Stimulated activated CD4-positive, alpha-beta T cell treated with anti-CD3 and anti-CD28 coated beads, Interleukin-15, amount 100 ng/mL, for 1 hour (primary cell): ENCODE measurements at places on chromosomes 7 and 10.

DNA sequence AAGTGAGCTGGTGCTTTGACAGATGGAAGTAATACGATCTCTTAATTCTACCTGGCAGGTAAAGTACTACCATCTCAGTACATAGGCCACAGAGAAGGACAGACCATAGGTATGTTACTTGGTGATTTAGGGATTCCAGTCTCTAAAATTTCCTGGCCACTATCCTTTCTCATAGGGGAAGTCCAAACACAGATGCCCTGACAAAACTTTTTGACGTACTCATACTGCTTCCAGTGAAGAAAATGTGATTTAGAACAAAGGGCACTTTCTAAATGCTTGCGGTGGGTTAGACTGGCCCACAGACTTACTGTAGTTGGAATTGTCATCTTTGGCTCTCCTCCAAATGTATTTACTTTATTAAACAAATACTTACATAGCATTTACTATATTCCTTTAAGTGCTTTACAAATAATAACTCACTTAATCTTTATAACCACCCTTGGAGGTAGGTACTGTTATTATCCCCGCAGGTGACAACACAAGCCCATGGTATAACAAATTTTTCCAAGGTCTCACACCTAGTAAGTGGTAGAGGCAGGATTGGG lies 3.0 kb downstream of the PI4K2A start:
- DNase-seq, result no peak

DNA sequence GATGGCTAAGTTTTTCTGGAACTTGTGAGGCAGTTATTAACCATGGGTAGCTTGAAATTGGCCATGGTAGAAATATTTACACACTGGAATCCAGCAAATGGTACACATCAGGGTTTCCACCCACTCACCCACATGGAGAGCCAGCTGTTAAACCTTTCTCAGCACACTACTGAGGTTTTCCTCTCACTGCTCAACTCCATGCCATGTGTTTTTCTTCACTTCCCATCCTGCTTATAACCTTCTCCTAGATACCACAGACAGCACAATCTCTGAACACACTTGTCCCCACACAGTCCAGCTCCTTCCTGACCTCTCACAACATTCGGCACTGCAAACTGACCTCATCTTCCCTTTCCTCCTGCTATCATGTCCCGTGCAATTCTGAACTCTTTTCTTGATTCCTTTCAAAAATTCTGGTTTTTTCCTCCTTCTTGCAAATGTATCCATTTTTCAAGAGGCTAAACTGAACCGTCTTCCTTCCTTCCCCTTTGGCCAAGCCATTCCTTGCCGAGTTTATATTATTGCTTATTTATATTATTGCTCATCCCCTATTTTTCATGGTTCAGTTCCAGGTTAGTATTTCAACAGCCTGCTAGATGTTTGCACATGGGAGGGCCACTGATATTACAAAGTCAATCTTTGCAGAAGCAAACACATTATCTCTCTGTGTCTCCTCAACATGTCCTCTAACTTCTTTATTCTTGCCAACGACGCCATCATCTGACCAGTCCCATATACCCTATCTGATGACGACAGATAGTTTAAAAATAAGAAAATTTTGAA lies 606.4 kb downstream of the SORCS1 start:
- DNase-seq, result no peak

DNA sequence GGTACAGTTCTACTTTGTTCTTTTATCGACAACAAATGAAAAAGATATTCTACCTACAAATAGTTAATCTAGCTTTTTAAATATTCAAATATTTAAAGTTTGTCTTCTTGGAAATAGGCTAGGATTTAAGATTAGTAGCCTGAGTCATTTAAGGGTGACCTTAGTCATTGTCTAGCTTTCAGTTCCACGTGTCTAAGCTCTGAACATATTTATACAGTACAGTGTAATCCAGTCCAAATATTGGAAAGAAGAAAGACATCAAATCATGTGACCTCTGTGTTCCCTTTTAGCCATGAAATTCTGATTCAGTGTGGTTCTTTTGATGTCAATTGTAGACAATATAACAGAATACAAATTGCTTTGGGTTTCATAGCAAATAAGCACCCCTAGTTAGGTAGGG lies 121.1 kb downstream of the MALRD1 start:
- DNase-seq, result no peak

DNA sequence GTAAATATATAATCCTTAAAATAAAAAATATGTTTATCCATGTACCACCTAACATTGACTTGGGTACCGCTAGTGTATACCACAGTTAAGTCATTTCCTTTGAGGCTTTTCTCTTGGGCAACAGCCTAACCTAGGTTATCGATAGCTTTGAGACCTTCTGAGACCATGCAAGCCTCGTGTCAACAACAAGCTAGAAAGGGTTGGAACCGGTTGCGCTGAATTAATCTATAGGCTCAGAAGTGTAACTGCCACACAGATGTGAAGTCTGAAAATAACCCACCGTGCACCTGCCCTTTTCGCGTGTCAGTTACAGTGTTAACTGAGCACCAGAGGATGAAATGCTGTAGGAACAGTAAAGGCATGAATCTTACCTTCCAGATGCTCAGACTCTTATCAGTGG lies 59.8 kb downstream of the ARID5B start:
- DNase-seq, result peak; percentile 8

- DNase-seq, result no peak
These were observed at the start of gene JAKMIP3 for GRCh38 chr10:132065491-132066105. Gene JAKMIP3, plus strand, starts transcription at chr10:132065946. Its CDS starts 38,863 bp downstream, at chr10:132104809.

DNA sequence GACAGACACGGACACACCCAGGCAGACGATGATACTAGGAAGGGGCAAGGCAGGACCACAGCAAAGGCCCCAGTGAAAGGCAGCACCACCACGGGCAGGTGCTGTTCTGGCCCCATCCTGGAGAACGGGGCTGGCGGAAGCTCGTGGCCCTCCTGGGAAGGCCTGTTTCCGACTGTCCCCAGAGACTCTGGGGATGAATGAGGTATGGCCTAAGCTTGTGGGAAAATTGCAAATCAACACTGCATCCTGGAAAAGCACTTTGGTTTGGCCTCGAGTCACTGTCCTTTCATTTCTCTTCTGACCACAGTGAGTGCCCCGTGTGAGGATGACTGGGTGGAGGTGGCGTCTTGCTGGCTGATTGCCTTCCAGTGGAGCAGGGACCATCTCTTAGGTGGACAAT lies 81.6 kb upstream of the ANLN start:
- no peak for DNase-seq

- no peak for DNase-seq
These were observed 30.0 kb downstream of the A1CF start for GRCh38 chr10:50855461-50855860.

DNA sequence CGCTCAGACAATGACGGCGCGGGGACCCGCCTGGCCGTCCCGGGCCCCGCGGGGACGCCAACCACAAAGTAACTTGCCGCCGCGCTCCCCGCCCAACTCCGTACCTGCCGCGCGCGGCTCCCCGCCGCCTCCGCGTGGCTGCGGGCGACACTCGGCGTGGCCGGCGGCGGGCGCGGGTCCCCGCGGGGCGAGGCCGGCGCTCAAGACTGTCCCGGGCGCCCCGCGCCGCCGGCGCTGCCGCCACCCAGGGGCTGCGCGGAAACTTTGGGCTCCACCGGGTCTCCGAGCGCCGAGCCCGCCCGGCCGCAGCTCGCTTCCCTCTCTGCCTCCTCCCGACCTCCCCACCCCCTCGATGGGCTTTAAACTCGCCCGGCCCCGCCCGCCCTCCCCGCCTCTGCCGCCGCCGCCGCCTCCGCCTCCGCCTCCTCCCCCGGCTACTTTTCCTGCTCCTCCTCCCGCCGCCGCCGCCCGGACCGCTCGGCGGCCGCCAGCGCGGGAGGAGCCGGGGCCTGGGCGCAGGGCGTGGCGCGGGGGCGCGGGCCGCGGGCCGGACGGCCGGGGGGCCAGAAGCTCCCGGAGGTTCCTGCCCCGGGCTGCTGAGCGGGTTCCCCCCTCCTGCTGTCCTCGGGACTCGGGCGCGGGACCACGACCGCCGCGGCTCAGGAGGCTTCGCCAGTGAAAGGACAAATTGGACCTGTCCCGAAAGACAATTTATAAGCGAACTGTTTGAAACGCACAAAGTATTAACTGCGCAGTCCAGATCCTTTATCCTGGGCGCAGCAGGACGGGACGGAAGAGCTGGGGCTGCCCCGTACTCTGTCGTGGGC lies 10.6 kb upstream of the GRB10 start:
- no peak for DNase-seq
